Endodermal cell (in vitro differentiated cells): ENCODE measurements at places on chromosomes 1 and 21. TPM values are rescaled to one million over a fixed set of nuclear protein-coding genes. Genes with fewer than 3 reads are reported as not detected.
A peak's percentile ranks its signal among the peaks of the same experiment; 100 is the strongest.

DNA sequence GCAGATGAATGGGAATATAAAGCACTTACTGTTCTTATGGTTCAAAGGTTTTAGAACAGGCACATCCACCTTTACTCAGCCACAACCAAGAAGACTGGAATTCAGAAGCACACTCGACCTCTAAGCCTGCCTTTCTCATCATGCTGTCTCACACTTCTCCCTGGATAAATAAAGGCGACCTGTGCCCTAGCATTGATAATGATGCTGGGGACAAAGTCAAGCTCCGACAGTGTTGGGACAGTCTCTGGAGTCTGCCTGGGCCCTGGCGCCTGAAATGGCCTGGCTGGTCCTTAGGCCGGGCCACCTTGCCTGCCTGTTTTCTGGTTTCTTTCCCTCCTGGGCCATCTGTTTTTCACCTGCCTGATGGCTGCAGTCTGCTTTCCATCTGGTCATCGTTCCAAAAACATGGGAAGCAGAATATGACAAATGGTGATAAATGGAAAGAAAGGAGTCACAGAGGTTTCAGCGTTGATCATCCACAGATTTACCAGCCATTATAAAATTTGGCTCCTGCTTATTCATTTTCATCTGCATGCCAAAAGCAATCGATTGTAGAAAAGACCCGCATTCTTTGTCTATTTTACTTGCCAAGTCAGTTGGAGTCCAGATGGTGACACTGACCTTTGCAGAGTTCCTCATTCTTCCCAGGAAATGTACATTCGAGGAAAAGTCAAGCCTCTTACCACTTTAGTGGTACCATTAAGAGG is 91.2 kb upstream of the KCNJ15 start:
- DNase-seq: peak; percentile 59

DNA sequence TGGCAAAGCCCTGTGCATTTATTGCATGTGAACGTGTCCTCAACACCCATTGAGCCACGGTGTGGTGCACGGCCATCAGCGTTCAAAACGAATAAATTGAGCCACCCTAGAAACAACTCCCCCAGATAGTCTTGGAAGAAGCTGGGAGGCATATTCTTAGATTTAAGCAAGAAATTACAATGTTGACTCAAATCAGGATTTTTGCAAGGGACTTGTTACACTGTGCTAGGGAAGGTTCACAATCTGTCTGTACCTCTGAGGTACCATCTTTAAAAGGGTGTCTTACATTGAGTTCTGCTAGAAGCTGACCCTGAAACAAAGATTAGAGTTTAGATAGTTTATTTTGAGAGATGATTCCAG is 16.2 kb downstream of the CD247 start:
- peak; percentile 35 for DNase-seq

GRCh38 chr1:236090741-236091147 is 25.9 kb upstream of the NID1 start:
- DNase-seq: no peak

GRCh38 chr1:177811429-177811828 is 158.4 kb downstream of the SEC16B start:
- DNase-seq: no peak

- no peak for DNase-seq
Observed at GRCh38 chr1:81420760-81421159, 380.0 kb upstream of the ADGRL2 start.

Gene CFH
- total RNA-seq: 0.08 TPM in 1 of 3 replicates, not detected in the others

Gene ANGPTL3
- total RNA-seq: not detected in 3 replicates

GRCh38 chr1:111619635-111620440 is at the start of gene RAP1A:
TSS of gene RAP1A (plus strand) at chr1:111619789. CDS start at chr1:111691361, 71,572 bp downstream.
- peak; percentile 98 for DNase-seq

DNA sequence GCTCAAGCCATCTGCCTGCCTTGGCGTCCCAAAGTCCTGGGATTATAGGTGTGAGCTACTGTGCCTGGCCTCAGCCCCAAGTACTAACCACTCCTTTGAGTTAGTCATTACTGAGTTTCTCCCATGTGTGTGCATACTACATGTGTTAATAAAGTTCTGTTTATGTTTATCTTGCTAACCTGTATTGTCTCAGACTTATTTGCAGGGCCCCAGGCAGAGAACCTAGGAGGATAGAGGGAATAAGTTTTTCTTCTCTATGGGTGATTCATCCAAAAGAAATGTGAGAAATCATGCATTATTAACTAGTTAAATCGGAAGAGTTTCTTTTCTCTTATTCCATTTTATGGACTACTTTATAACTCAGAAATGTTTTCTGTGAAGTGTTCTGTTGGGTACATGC is 203.9 kb upstream of the CACYBP start:
- DNase-seq: no peak

DNA sequence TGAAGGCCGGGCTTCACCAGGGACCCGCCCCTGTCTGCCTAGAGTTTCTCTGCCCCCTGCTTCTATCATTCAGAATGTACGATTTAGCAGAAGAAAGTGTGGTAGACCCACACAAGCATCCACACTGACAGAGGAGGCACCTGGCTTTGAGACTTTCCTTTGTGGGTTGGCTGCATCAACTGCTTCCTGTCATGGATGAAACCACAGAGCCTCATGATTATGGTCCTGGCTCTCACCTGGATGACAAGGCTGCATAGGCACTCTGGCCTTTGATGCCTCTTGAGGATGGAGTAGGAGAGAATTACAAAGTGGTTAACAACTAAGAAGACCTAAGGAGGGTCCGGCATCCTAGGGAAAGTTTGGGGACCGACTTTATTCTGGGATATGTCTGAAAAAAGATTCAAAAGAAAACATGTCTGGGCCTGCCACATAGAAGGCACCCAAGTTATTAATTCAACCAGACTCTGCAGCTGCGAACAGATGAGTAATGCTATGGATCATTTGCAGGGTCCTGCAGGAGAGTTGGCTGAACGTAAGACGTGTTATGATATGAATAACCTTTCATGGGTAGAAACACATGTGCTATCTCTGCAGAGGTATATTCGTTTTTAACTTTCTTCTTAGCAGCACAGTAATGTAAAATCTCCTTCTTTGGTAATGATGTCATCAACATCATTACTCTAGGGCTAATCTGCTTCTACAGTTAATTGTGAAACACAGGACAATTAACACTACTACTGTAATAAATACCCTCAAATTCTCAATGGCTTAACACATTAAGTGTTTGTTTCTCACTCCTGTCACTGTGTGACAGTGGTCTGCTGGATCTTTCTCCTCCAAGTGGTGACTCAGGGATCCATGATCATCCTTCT is 136.2 kb downstream of the SLC35F3 start:
- DNase-seq: no peak

Gene MSH4
- 0.34 and 0.46 TPM in 2 replicates for total RNA-seq

GRCh38 chr1:46136711-46137110 is 4.3 kb upstream of the PIK3R3 start:
- DNase-seq: no peak

Gene ZNF593OS
- not detected in 3 replicates for total RNA-seq

GRCh38 chr1:229028544-229028943 is 242.4 kb upstream of the RAB4A start:
- no peak for DNase-seq

GRCh38 chr1:153951801-153952200 is 5.3 kb upstream of the DENND4B start:
- DNase-seq: no peak

- peak; percentile 95 for DNase-seq
Observed at GRCh38 chr1:156114101-156114918, at the start of gene LMNA. TSS of gene LMNA (plus strand) at chr1:156114711. CDS start at chr1:156114919, 208 bp downstream.

GRCh38 chr1:36881068-36881405 is 153.3 kb downstream of the GRIK3 start:
- DNase-seq: no peak

DNA sequence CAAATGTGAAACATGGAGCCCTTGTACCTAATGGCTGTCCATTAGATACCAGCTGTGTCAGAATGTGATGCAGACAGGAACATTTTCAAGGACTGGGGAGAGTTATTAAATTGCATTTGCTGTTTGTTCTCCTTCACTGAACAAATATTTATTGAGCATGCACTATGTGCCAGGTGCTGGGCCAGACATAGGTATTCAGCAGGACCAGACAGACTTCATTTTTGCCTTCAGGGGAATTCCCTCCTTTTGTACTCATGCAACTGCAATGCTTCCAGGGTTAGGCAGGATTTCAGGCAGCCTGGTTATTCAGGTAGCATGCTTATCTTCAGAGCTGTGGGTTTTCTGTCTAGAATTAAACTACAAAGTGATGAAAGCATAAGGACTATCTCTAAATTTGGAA is 64.2 kb upstream of the SMYD2 start:
- DNase-seq: no peak

Gene ARV1
- total RNA-seq: 8.4 TPM in 2 replicates

DNA sequence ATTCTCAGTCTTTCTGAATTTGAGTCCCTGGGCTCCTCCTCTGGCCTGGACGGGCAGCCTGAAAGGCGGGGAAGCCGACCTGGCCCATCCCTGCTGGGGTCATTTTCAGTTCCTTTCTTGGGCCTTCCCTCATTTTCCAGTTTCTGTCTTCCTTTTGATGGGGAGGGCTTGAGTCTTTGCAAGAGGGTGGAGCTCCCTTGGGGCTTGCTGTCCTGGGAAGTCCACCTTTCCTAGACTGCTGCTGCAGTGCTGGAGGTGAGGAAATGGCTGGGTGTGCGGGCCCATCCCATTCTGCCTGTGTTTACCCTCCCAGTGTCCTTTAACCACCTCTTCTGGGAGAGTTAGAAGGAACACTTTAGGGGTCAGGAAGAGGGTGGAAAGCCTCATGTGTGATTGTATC is 40.4 kb upstream of the SYNC start:
- no peak for DNase-seq

Gene RPTN
- not detected in 3 replicates for total RNA-seq
